Stimulated activated CD4-positive, alpha-beta T cell treated with anti-CD3 and anti-CD28 coated beads, Interleukin-4, amount 100 ng/mL, for 48 hours (primary cell): ENCODE measurements at places on chromosomes 13 and 19.
A peak's percentile ranks its signal among the peaks of the same experiment; 100 is the strongest.

GRCh38 chr13:65860306-65860705 lies 1369.8 kb downstream of the PCDH9 start:
- no peak for DNase-seq

GRCh38 chr13:36275190-36276002 lies 22.2 kb downstream of the CCDC169 start:
- no peak for DNase-seq

DNA sequence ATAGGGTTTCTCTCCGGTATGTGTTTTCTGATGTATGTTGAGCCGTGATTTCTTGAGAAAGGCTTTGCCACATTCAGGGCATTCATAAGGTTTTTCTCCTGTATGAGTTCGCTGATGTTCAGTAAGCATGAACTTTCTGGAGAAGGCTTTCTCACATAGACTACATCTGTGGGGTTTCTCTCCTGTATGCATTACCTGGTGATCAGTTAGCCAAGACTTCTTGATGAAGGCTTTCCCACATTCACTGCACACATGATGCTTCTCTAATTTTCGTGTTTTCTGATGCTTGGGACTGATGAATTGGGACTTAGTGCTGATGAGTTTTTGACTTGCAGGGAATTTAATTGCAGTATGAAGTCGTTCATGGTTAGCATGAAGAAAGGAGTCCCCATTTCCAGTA lies 21.1 kb downstream of the ZNF350 start:
- no peak for DNase-seq

DNA sequence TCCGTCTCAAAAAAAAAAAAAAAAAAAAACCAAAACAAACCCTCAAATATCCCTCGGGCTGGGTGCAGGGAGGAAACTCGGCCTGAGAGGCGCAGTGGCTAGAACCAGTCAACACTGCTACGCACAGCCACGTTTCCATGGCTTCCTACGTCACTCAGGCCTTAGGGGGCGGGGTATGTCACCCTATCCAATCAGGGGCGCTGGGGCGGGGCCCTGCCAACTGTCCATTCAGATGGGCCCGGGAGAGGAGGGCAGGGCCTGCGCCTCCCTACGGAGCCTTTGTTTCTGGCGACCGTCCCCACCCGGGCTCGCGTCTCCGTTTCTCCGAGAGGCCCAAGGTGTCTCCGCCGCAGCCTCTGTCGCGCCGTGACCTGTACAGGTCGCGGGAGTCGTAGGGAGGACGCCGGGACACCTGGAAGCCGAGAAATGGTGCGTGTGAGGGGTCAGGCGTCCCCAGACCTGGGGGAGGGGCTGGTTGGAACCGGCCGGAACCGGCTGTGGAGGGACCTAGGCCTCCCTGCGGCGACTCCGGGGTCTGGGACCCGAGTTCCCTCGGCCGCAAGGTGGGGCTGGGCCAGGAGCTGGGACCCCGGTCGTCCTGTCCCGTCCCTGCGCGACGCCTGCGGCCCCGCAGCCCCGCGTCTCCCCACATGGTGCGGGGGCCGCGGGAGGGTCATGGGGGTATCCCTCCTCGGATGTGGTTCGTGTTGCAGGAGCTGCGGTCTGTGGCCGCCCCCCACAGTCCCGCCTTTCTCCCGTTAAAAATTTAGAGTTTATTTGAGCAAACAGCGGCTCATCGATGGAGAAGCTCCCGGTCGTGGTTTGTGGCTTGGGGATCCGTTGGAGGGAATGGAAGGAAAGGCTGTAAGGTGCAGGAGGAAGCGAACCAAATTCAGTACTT lies at the start of gene ZNF627:
ZNF627 (plus strand) TSS at position 282 of the 901 bp plus-strand sequence; CDS start at position 427, 145 bp downstream.
- DNase-seq: peak; percentile 97

GRCh38 chr13:42356184-42356575 lies 84.2 kb downstream of the AKAP11 start:
- peak; percentile 28 for DNase-seq

DNA sequence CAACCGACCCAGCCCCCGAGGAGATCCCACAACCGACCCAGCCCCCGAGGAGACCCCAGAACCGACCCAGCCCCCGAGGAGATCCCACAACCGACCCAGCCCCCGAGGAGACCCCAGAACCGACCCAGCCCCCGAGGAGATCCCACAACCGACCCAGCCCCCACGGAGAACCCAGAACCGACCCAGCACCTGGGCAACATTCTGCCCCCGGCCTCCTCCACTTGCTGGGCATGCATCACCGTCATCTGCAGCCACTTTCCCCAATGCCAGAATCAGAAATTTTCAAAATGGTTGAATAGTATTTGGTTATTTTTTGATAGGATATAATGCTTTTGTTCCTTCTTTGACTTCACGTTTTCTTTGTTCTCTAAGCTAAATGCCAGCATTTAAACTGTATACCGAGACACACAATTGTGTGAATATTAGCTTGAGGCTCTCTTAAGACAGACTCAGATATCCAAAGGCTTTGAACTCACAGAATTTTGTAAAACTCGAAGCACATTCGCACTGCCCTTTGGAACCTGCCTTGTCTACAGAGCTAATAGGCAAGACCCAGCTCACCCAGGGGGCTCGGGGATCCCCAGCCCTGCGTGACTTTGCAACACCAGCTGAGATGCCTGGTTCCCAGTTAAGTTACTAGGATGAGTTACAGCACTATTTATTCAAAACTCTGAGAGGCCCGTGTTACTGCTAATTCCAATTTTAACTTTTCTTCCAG lies 15.5 kb upstream of the RASA3 start:
- DNase-seq: no peak

DNA sequence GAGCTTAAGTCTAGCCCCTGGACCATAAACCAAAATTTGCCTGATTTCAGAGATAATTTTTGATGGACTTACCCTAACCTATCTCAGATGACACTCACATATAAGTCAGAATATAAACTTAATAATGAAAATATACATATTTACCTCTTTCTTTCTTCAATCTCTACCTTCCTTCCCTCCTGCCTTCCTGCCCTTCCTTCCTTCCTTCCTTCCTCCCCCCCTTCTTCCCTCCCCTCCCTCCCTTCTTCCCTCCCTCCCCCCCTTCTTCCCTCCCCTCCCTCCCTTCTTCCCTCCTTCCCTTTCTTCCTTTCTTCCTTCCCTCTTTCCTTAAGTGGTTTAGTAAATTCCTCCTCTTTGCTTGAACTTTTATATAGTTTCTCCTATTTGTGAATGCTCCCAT lies 88.7 kb downstream of the EDNRB start:
- no peak for DNase-seq

DNA sequence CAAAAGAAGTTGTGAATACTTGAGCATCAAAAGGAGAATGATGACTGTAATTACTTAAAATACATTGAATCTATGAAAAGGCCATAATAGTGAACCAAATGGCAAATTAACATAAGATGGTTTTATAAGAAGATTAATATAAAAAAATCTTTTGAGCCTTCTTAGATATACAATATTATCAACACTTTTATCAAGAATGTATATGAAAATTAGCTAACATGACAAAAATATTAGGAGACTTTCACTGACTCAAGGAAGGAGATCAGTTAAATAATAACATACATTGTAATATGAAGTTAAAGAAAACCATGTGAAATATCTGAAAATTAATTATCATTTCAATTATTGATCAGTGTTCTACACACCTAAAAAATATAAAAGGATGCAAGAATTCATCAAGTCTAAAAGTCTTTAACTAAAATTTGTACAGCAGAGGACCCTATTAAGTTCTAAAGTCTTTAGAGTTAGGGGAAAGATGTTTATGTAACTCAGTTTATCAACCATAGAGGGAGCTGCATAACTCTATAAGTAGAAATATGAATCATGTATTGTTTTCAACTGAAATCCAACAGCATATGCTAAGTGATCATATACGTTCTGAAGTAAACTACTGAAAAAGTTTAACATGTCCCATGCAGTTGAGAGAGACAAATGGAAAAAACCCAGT lies 756.1 kb upstream of the MIR17HG start:
- no peak for DNase-seq

GRCh38 chr13:44024846-44025195 lies 145.1 kb downstream of the LACC1 start:
- DNase-seq: no peak

GRCh38 chr19:38425810-38426466 lies at the start of gene RASGRP4:
TSS of gene RASGRP4 (minus strand) at chr19:38426219. CDS start at chr19:38426091, 128 bp downstream.
- peak; percentile 43 for DNase-seq

GRCh38 chr13:111252446-111253364 lies 67.7 kb upstream of the TEX29 start:
- DNase-seq: no peak

GRCh38 chr13:26880735-26881134 lies 120.1 kb upstream of the GPR12 start:
- DNase-seq: no peak

DNA sequence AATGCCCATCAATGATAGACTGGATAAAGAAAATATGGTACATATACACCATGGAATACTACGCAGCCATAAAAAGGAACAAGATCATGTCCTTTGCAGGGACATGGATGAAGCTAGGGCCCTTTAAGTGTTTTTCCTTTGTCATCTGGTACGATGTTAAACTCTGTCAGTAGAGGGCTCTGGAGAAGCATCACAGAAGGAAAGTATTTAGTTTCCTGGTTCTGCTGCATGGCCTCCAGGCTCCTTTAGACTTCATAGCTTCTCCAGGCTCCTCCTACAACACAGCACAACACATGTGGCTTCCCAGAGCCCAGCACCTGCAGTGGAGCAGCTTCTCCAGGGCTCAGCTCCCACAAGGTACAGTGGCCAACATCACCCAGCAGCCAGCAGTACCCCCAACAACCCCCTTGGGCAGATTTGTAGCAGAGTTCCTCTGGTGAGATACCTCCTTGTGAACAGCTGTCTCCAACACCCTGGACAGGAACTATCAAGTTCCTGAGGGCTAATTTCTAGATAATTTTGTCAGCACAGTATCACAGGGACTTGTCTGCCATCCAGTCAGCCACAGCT lies 63.4 kb downstream of the KCTD12 start:
- DNase-seq: no peak

- no peak for DNase-seq
These were observed 6.6 kb downstream of the SH2D3A start for GRCh38 chr19:6760606-6761005.

DNA sequence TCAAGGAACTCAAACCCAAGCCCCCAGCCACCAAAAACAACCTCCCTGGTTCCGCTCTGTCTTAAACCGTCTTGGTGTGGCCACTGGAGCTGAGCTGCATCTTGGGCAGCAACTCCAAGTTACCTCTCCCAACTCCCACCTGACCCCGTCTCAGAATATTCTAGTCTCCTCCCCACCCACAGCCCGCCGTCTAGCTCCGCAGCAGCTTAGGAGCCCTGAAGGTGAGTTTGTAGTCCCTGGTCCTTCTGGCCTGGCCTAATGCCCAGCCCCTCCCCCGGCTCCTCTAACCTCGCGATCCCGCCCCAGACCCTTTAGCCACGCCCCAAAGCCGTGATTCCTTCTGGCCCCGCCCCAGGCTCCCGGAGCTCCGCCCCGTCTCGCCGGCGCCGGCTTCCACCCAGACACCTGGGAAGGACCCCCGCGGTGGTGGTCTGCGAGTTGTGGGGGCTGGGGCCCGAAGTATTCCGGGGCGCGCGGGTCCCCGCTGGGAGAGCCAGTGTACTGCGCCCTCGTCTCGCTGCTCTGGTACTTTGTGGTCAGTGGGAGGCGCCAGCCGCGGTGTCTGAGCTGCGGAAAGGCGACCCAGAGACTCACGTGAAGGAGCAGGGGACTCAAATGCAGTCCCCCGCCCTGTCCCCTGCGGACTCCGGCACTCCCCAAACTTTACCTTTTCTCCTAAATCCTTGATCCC lies 2.5 kb upstream of the LHB start:
- DNase-seq: peak; percentile 47

- DNase-seq: no peak
These were observed 5.0 kb downstream of the SOX1 start for GRCh38 chr13:112071723-112072533.

GRCh38 chr19:41175801-41176777 lies 16.9 kb upstream of the CYP2S1 start:
- DNase-seq: peak; percentile 31

DNA sequence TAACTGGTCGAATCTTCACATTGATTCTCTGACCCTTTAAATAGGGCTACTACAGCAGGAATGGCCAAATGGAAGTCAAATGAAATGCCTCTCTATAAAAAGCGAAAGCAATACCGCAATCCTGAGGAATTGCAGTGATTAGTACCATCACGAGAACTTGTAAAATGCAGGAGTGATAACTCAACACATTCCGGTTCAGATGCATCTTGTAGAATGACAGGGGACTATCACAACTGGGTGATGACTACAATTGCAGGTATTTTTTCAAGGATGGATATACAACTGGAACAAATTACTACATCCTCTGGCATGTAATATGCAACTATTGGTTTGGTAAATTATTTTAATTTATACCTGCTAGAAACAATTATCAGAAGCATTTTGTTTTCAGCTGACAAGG lies 140.4 kb downstream of the PCDH20 start:
- no peak for DNase-seq

- DNase-seq: no peak
These were observed 33.1 kb downstream of the CAPN12 start for GRCh38 chr19:38710928-38711725.

DNA sequence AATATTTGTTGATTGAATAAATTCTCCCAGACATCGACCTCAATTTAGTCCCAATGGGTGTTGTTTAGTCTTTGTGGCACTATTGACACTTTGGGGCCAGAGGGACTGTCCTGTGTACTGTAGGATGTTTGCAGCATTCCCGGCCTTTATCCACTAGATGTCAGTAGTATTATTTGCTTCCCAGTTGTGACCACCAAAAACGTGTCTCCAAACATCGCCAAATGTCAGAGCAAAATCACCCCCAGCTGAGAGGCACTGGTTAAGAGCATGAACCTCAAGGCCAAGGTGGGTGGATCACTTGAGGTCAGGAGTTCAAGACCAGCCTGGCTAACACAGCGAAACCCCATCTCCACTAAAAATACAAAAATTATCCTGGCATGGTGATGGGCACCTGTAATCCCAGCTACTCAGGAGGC lies 15.4 kb downstream of the NLRP12 start:
- no peak for DNase-seq

GRCh38 chr19:5261156-5261890 lies 79.3 kb downstream of the PTPRS start:
- no peak for DNase-seq

DNA sequence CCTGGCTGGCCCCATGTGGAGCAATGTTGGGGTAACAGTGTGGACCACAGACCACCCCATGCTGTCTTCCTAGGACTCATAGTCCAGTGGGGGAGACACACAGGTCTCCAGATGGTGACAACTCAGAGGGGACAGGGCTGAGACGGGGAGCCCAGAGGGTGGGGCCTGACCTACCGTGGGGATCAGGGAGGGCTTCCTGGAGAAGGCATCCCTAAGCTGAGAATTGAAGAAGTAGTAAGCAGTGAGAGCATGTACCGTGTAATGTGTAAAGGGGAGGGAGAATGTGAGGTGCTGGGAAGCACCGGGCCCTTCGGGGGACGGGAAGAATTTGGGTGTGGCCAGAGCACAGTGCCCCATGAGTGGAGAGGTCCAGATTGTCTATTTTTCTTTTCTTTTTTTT lies 31.0 kb downstream of the PPP1R37 start:
- no peak for DNase-seq

GRCh38 chr13:74743992-74744391 lies 609.8 kb upstream of the KLF12 start:
- no peak for DNase-seq
